Sciatic nerve (tissue), 2 donors: ENCODE measurements at places on chromosomes 3 and 15.
A peak's percentile ranks its signal among the peaks of the same experiment; 100 is the strongest.

DNA sequence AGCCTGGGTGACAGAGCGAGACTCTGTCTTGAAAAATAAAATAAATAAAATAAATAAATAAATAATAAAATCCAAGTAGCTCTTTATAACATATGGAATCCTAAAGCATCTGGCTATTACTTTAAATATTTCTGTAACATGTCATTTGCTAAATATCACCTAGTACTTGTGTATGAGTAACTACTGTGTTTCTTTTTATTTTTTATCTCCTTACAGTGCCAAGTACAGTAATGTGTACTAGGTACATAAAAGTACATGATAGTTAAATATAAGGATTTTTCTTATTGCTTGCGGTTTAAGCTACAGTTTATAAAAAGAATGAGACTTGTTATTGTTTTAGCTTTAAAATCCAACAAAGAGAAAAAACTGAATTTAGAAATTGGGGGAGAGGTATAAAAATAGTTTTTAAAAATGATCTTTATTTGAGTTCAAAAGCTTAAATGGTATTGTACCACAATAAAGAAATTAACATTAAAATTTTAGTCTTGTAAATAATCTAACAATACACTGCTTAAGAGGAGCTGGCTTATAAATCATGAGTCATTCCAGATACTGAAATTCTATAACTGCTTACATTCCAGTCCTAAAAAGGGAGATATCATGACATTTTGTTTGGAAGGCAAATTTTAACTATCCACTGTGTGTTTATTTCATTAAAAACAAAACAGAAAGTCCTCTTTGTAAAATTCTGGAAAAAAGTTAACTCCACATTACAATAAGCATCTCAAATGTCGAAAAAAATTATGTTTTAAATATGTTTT lies 73.1 kb downstream of the FGF7 start:
- DNase-seq = no peak

DNA sequence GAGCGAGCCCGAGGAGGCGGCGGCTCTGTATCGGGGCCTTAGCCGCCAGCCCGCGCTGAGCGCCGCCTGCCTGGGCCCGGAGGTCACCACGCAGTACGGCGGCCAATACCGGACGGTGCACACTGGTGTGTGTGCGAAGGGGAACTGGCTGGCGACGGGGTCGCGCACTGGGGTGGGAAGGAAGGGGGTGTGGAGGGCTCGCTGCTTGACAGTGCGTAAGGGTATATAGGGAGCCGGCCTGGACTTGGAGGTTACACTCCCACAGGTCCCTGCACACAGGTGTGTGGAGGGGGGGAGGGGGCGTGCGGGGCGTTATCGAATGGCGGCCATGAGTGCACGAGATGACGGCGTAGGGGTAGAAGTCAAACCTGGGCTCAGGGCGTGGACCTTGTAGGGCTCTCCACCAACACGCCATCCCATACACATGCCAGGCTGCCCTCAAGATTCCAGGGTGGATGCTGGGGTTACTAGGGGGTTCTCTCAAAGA lies 389 bp downstream of the APEH start:
- DNase-seq = no peak

DNA sequence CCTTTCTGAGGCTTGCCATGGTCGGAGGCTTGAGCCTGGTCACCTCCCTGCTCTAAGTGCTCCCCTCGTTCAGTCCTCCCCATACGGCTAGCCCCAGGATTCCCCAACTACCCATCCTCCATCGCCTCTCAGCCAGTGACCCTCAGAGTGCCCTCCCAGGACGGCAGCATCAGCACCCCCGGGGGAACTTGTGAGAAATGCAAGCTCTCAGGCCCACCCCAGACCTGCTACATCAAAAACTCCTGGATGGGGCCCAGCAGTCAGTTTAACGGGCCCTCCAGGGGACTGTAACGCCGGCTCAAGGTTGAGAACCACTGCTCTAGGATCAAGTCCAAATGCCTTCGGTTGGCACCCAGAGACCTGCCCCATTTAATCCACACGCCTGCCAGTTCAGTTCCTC lies 6.9 kb downstream of the ADAMTS17 start:
- DNase-seq = no peak

- DNase-seq = no peak
Measured at GRCh38 chr15:26537663-26538062, 235.2 kb downstream of the GABRB3 start.

DNA sequence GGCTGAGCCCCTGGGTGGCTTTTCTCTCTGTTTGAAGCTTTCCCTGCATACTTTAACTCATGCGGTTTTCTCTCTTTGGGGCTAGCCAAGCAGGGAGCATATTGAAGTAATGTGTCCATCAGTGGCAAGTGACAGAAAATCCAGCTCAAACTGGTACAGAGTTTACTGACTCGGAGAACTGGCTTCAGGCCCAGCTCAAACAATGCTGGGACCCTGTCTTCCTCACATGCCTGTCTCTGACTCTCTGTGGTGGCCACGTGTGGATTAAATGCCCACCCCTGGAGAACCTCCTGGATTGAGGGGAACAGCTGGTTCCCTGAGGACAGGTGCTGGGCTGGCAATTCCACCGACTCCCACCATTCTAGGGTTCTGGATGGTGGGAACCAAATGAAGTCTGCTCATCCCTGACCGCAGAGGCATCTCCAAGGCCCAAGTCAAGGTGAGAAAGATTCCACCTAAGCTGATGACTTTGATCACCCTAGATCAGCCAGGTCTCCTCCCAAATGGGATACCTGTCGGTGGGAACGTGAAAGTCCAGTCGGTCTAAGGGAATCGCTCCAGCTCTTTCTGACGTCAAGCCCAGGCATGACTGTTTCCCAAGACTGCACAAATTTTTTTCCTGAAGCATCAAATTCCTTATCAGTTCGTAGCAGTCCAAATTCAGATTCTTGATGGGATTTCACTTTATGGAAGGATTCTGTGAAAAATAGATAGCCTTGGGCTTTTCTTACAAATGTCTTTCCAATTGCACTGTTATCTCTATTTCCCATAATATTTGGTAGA lies 16.3 kb upstream of the HDAC11 start:
- no peak for DNase-seq

DNA sequence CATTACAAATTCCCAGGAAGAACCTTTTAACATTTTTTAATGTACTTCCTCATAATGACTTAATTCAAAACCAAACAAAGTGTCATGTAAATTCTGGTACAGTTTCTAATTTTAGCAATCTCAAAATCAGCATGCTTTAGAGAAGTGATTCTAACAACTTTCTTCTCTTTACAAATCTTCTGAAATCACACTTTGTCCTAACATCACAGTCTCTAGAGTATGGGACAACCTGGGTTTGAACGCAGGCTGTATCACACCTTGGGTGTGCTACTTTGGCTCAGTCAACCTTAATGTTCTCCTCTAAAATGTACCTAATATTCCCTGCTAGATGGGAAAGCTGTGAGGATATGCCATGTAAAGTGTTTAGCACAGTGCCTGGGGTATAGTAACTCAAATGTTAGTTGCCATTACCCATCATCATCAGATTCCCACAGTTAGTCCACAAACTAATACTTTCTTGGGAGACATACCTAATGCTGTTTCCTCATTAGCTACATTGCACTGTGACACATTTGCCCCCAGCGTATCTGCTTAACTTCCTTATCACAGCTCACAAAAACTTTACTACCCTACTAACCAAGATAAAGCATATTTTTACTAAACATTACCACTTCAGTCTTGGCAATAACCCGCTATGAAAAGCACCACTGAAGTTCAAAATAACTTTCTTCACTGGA lies 3.1 kb downstream of the TSPAN3 start:
- DNase-seq = no peak

- no peak for DNase-seq
Measured at GRCh38 chr15:34927726-34928125, 41.8 kb downstream of the AQR start.

- no peak for DNase-seq
Measured at GRCh38 chr3:142115867-142116668, 33.3 kb downstream of the TFDP2 start.

- DNase-seq = no peak
Measured at GRCh38 chr3:40763807-40764206, 239.0 kb downstream of the ZNF621 start.

- no peak for DNase-seq
Measured at GRCh38 chr3:17802950-17803349, 60.5 kb upstream of the TBC1D5 start.

DNA sequence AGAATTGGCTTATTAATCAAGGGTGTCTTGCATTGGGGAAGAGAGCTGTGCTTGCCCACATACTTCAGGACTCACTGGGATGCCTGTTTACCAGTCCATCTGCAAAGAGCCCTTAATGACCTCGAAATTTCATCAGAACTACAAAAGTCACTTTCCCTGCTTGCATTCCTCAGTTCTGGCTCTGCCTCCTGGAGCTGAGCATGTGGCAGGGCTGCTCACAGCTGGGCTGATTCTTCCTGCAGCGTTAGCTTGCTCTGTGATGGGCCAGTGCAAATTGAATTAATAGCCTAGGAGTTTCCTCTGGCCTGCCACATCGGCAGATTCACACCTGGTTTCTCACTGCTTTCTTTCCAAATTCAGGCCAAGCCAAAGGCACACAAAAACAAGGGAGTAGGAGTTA lies 108.9 kb downstream of the DUT start:
- no peak for DNase-seq

GRCh38 chr15:45759936-45760335 lies 125.1 kb downstream of the SQOR start:
- no peak for DNase-seq

DNA sequence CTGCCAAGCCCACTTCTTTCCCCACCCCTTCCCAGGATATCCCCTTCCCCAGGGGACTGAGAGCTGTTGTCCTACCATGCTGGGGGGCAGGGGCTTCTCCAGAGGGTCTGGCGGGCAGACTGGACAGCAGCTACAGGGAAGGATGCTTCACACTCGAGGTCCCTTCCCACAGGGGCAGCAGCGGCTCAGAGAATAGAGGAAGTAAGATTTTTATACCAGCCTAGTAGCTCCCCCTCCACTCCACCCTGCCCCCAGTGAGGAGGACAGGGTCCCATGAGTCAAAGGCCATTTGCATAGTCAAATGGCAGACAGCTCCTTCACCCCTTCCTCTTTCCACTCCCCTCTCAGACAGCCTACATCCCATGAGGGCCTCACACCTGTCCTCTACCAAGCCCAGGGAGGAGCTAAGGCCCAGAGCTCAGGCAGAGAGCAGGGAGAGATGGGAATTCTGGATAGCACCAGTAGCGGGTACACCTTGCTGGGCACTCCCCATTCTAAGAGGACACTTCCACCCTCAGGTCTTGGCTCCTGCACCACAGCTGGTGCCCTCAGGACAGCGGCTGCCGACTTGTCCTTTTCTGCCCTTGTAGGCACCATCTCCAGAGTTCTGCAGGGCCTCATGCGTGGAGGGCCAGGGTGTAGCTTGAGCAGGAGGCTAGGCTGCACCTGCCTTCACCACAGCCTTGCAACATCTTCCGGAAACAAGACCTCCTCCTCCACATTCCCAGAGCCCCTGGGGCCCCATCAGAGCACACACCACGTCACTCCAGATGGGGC lies at the start of gene TLR9:
Gene TLR9, minus strand, starts transcription at position 194 of the 777 bp plus-strand sequence. Its CDS starts 116 bp downstream, at position 78.
- DNase-seq = peak; percentile 53

- DNase-seq = peak; percentile 65
Measured at GRCh38 chr3:114627770-114628169, 333.9 kb downstream of the TIGIT start.

GRCh38 chr3:99658274-99658673 lies 19.9 kb downstream of the COL8A1 start:
- no peak for DNase-seq

GRCh38 chr3:108076564-108076963 lies 14.3 kb downstream of the CD47 start:
- no peak for DNase-seq

DNA sequence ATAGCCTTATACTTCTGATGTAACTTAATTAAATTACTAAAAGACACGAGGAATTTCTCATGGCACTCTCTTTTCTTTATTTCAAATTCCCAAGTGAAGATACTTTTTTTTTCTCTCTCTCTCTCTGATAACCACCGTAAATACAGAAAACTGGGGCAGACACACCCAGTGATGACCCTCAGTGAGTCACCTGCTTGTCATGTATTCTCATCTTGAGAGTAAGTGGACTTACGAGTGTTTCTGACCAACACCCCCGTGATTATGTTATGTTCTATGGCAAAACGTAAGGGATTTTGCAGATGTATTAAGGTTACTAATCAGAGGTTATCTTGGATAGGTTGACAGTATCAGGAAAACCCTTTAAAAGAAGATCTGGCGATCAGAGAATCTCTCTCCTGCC lies 348.8 kb upstream of the ZNF717 start:
- DNase-seq = no peak

GRCh38 chr15:74173380-74174218 lies at the start of gene ISLR:
Gene ISLR (plus strand): TSS chr15:74173710. CDS start chr15:74174859, 1,149 bp downstream.
- peak; percentile 72 for DNase-seq

DNA sequence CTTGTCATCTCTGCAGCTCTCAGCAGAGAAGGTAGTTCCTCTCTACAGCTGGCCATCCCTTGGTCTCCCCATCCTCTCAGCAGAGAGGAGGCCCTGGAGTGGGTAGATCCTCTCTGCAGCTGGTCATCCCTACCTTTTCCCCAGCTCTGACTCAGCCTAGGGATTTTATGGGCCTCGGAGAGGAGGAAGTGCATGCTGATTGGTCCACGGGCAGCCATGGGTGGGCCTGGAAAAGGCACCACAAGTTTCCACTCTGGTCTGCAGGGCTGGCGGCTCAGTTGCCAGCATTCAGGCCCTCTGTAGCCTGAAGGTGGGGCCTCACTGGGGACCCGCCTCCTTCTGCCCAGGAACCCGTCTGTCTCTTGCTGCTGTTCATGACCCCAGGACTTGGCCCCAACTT lies 36.9 kb downstream of the NR1D2 start:
- DNase-seq = no peak

- DNase-seq = no peak
Measured at GRCh38 chr3:43638594-43639447, 17.0 kb upstream of the ANO10 start.

DNA sequence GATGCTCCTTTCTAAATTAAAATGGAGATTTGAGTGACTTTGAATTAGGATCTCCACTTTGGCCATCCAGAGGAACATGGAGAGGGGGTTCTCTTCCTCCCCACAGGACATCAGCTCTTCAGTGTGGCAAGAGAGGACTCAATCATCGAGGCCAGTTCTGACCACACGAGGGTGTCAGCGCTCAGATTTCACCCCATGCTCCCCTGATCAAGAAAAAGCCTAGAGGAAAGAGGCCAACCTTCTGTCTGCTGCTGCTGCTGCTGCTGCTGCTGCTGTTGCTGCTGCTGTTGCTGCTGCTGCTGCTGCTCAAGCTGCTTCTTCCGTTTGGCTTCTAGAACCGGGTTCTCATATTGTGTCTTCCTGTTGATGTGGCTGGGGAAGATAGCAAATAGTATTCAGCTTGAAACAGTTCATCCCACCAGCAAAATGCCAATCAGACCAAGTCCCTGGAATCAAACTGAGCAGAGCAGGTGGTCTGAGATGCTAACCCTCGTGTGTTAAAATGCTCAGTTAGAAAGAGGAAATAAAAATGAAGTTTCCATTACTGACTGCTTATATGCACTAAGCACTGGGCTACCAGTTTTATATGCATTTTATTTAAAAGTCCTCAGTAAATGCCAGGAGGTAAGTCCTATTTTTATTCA lies 599.0 kb downstream of the MAGI1 start:
- peak; percentile 69 for DNase-seq
